ENCODE measurements at places on chromosomes 6 and 20.
A peak's percentile ranks its signal among the peaks of the same experiment; 100 is the strongest.

- DNase-seq, result no peak
These were observed 364.3 kb upstream of the ID4 start for GRCh38 chr6:19472850-19473249.

GRCh38 chr6:24824142-24824938, 25.6 kb upstream of the ARMH2 start:
- DNase-seq, result no peak

DNA sequence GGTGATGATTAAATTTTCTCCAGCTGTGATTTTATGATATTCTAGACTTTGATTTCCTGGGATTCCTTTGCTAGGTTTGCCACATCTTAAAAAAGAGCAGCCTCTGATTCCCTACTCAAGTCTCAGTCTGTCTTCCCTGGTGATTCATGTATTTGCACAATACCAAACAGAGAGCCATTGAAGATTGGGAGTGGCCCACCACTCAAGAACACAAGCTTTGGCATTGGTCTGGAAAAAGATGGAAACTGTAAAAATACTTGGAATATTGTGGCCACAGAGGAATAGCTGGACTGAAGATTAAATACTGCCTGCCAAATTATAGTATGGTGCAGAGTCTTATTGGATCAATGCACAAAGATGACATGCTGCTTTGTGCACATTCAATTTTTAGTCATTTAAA, 32.9 kb downstream of the PTCHD4 start:
- DNase-seq, result no peak

DNA sequence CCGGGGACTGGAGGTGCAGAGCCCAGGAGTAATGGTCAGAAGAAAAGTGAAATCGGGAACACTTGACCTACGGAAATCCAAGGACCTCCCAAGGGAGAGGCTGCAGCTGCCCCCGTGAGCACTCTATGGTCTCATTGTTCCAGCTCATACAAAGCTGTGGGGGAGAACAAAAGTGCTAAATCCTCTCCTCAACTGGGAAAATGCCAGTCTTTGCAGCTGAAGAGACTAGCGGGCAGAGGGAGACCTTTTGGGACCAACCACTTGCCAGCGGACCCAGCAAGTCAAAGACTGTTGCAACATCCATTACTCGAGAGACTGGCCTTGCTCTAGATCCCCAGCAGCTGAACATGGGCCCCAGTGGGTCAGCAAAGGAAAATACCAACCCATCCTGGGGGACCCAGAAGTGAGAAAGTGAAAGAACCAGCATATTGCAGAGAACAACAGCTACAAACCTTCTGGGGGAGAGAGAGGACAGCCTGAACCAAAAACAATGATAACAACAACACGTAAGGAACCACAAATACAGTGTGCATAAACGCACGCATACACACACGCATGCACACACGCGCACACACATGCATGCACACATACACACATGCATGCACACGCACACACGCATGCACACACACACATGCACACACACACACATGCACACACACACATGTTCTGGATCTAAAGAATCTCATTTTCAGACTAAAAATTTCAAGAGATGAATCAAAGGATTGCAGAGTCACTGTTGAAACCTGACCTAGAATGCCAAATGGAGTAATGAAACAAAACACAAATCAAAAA, 24.7 kb upstream of the ELMO2 start:
- DNase-seq, result no peak

DNA sequence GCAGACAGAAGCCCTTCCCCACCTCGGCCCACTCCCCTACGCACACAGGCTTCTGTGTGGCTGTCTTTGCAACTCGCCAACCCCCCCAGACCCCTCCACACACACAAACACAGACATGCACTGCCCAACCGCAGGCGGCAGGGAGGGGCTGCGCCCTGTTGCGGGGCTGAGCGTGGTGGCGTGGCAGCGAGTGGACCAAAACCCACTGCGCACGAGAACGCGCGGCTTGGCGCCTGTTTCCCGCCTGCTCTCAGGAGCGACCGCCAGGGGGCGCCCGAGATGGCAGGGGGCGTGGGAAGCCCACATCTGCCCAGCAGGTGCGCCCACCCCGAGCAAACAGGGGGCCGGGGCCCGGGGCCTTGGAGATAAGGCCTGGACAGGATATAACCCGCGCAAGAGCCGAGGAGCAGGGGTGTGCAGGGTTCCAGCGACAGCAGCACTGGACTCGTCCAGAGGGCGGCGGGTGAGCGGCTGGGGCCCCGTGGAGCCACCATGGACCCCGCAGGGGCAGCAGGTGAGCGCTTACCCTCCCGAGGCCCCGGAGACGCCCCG, at the start of gene RBPJL:
Gene RBPJL, plus strand, starts transcription at position 410 of the 552 bp plus-strand sequence. Its CDS starts 83 bp downstream, at position 493.
- DNase-seq, result peak; percentile 19

DNA sequence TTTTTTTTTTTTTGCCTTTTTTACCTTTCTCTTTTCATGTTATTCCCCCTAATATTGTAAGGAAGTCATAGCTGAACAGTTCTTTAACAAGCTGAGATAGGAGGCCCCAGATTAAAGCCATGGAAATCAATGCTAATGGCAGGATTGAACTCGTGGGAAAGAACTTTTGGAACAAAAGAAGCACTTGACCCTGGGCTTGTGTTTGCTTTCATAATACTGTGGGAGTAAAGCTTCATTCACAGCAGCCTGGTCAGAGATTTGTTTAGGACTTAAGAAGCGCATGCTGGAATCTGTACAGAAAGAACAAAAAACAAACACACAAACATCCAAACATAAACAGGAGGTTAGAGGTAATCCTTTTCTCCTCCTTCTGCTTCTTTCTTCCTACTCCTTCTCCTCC, 5.1 kb downstream of the HEY2 start:
- no peak for DNase-seq

DNA sequence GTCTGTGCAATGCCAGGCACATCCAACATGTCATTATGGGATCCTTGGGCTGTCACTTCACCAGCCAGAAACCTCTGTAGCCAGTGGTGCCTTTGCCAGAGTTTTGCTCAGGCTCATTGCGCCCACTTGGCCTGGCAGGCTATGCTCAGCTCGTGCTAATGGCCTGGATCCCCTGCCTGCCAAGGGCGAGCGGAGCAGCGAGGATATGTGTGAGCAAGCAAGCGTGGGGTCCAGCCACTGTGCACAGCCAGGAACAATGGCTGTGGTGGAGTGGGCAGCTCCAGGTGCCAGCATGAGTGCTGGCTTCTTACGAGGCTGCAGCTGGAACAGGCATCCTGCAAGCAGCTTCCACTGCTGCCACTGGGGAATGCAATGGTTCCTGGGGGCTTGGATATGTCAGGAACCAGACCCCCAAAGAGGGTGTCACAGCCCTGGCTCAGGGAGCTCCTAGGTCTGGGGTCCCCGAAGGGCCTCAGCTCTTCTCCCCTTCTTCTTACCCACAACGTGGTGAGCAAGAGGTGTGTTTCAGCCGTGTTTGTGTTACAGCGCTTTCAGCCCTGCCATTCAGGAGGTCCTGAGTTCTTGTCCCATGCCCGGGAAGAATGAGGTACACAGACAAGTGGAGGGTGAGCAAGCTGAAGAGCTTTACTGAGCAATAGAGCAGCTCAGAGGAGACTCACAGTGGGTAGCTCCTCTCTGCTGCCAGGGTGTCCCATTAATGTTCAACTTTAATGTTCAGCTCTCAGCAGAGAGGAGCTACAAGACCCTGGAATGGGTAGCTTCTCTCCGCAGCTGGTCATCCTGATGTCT, 22.3 kb upstream of the TOP1 start:
- DNase-seq, result no peak

- no peak for DNase-seq
These were observed 84.1 kb downstream of the ADGB start for GRCh38 chr6:146682919-146683318.

DNA sequence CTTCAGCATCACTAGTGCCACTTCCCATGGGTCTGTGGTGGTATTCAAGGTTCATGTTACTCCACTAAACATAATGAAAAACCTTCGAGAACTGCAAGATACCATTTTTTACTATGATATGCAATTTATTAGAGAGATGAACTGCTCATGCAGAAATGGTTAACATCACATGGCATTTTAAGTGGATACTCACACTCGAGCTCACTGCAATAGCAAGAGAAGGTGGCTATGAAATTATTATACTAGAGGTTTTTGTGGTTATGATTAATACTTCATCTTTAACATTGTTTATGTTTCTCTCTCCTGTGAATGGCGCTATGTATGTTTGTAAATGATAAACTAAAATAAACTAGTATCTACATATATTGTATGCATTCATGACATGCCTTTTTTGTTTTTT, 35.1 kb downstream of the SCAF8 start:
- DNase-seq, result no peak

GRCh38 chr6:111600588-111601445, 4.9 kb downstream of the TRAF3IP2 start:
- DNase-seq, result no peak

GRCh38 chr6:35018746-35019145, 122.4 kb downstream of the TCP11 start:
- DNase-seq, result no peak

- no peak for DNase-seq
These were observed 201.9 kb upstream of the KCNQ5 start for GRCh38 chr6:72419966-72420365.

GRCh38 chr6:71224011-71224410, 64.6 kb upstream of the OGFRL1 start:
- DNase-seq, result no peak

DNA sequence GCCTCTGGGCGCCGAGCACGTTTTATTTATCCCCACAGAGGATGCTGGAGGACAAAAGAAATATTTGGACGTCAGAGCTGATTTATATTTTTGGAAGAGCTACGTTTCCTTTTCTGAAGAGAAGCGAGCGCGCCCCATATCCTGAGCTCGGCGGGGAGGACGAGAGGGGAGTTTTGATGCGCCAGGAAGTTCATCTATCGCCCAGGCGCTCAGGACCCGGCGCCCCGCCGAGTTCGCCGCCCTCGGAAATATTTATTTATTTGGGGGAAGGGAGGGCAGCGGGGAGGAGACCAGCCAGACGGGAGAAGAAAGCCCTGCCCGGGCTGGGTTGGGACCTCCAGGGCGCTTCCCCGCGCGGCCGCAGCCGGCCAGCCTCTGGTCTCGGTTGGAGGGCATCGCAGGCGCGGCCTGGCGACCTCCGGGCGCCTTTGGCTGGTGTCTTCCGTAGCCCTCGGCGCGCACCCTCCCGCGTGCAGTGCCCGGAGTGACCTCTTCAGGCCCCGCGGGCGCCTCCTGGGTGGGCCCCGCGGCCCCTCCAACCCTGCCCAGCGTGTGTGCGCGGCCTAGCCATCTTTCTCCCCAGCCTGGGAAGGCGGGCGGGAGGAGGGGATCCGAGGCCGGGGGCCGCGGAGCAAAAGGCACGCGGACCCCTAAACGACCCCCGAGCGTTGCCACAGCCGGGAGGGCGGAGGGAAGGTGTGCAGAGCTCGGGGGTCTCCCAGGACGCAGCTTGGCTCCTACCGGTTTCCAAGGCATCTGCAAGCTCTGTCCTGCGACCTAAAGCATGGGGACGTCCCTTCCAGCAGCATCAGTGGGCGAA, 5.4 kb upstream of the FOXF2 start:
- no peak for DNase-seq
